Right ventricle myocardium inferior (tissue), 1 donor: ENCODE measurements at places on chromosomes 13 and 19.

- DNase-seq: no peak
These were observed 413.7 kb downstream of the FGF14 start for GRCh38 chr13:101988140-101988539.

GRCh38 chr13:73072239-73072900, 13.6 kb downstream of the KLF5 start:
- DNase-seq: no peak

- peak; percentile 85 for DNase-seq
These were observed 31.2 kb upstream of the KLF2 start for GRCh38 chr19:16293118-16294091.

DNA sequence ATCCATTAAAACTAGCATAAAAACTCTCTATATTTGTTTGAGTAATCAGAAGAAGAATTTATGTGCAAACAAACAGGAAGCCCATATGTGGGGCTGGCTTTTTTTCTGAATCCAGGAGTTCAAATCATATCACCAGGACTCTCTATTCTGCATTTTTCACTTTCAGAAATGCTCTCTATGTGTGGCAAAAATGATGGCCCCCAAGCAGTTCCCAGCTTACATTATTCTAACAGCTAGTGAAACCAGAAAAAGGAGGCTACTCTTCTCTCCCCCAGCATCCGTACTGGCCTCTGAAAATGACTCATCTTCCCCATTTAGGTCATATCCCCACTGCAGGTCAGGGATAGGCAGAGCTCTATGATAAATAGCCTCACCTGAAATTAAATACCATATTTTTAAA, 20.4 kb downstream of the RBM26 start:
- DNase-seq: no peak

- no peak for DNase-seq
These were observed 7.9 kb downstream of the TLE5 start for GRCh38 chr19:3054265-3054971.

DNA sequence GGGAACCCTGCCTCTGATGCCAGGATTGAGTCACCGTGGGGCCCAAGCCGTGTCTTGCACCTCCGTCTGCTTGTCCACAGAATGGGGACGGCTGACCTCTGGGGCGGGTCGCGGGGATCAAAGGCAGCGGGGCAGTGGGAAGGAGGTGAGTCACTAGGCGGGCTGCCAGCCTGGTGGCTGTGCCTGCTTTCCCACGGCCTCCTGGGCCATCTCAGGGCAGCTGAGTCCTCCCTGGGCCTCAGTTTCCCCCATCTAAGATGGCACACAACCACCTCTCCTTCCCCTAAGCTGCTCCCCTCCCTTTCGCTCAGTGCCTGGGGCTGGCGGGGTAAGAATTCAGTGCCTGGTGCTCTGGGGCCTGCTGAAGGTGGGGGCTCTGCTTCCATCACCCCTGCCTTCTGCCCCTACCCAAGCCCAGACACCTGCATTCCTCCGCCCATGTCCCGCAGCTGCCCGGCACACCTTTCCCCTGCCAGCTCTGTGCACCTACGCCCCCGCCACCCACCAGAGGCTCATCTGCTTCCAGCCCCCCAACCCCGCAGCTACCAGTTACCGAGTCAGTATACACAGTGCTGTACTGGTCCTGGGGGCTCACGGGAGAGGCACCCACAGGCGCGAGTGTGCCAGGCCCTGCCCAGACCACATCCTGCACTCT, 3.5 kb downstream of the MKNK2 start:
- DNase-seq: peak; percentile 53

- DNase-seq: no peak
These were observed 60.9 kb downstream of the WDFY2 start for GRCh38 chr13:51645154-51645650.

GRCh38 chr19:50741179-50741933, 18.2 kb downstream of the CLEC11A start:
- DNase-seq: no peak

DNA sequence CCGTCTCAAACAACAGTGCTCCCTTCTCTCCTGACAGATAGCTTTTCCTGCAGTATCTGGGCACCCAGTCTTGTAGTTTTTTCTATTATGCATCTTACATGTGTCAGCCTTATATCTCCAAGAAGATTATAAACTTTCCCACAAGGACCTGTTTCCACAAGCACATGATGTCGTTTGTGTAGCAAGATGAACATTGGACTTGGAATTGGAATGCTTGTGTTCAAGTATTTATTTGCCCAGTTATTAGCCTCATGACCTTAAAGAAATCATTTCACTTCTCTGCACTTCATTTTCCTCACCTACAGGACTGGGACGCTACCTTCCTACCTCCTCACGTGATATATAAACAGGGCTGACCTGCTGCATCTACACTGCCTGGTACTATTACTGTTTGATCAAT, 21.5 kb downstream of the SHISA2 start:
- DNase-seq: no peak

GRCh38 chr19:53951436-53951835, 11.3 kb upstream of the CACNG8 start:
- no peak for DNase-seq

GRCh38 chr19:5949792-5950305, 28.1 kb downstream of the RANBP3 start:
- no peak for DNase-seq

DNA sequence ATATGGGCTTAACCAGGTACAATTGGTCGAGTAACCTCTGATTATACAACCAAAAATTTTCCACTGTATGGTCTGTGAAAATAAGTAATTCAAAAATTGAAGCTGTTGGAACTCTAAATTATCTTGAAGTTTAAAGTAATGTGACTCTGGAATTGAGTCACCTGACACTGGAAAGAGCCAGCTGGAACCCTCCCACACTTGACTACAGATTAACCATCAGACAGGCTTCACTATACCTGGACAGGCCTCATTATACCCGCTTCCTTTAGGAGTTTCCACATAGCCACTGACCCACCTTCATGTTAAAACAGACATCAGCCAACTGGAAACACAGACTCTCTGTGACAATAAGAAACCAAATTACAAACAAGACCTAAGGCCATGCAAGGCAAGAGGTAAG, 1.3 kb downstream of the ZNF433 start:
- no peak for DNase-seq

DNA sequence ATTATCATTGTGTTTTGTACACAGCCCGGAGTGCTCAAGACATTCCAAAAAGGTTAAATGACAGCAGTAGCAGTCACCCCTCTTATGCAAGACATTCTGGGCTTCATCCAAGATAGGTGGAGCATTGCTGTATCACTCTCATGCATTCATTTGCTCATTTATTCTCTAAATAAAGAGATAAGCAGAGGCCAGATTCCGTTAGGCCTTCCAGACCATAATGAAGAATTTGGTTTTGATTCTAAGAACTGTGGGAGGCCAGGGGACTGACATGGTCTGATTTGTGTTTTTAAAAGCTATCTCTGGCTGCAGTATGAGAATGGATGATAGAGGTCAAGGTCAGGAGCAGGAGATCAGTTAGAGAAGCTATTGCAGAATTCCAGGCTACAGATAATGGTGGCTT, 145.8 kb downstream of the KCNRG start:
- DNase-seq: no peak

DNA sequence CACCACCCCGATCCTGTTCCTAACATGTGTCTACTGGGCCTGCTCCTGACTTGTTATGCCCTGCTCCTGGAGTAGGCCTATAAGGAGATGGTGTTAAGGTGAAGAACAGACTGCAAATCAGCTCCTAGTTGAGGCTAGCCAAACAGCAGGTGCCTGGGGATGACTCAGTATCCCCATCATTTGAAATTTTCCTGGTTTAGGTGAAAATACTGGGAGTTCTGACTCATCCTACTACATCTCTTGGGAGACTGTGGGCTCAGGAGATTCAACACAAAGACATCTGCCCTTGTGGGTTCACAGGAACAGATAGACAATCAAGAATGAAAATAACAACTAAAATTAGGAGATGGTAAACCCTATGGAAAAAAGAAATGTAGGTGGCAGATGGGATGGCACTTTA, 41.2 kb downstream of the BRD4 start:
- no peak for DNase-seq

DNA sequence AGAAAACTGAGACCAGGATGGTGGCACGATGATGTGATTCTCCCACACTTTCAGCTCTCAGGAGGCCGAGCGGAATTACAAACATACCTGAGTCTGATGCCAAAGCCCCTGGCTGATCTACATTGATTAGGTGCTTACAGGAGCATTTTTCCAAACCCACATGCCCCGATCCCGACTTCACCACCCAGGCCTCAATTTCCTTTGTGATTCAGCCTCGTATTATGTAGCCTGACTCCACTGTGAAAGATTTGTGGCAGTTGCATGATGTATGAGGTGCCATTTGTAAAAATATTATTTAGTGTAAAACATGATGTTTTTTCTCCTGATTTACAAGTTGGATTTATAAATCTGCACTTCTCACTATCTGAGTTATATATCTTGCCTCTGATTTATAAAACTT, 118.0 kb downstream of the TSHZ3 start:
- DNase-seq: no peak

DNA sequence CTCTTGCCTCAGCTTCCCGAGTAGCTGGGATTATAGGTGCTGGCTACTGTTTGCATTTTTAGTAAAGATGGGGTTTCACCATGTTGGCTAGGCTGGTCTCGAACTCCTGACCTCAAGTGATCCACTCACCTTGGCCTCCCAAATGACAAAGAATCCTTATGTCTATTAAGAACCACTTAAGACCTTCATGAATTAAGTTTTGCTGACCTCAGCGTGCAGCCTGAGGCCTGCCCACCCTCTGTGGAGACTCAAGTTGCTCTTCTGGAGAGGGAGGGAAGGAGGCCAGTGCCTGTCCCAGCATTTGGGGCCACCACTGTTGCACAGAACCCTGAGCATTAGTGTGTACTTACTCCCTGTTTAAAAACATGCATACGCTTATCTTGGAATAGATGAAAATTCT, 313.3 kb downstream of the FGF9 start:
- DNase-seq: no peak

DNA sequence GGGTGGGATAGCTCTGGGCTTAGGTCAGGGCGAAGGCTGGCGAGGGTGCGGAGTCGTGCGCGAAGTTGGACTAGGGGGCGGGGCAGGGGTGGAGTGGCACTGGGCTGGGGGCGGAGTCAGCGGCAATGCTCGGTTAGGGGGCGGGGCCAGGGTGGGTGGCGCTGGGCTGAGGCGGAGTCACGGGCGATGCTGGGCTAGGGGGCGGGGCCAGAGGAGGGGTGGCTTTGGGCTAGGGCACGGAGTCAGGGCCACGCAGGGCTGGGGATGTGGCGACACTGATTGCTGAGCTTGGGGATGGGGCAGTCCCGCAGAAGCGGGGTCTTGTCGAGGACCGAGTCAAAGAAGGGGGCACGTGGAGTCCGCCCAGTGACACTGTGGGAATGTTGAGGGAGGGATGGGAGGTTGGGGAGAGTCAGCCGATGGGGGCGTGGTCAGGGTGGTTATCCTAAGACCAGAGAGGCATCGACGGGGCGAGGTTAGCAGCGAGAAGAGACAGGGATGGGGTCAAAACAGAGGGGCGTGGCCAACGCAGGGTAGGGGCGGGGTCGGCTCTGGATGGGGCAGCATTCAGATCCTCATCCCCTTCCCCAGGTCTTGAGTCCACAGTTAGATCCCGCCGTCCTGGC, 8.7 kb downstream of the HOMER3 start:
- DNase-seq: peak; percentile 91

DNA sequence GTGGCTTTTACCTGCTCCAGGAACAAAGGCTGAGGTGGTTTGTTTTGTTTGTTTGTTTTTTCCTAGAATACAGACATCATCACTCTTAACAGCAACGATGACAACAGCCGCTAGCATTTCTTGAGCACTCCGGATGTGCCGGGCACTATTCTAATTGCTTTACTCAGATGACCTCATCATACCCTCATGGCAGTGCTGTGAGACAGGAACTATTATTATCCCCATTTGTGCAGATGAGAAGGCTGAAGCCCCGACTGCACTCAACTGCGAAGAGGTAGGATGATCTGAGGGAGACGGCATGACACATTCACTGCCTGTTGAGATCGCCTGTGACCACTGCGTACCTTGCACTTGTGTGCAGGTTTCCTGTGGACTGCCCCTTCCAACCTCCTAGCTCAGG, 66.5 kb downstream of the CCDC70 start:
- DNase-seq: no peak

GRCh38 chr13:99448546-99448945, 52.7 kb upstream of the TM9SF2 start:
- no peak for DNase-seq

- DNase-seq: no peak
These were observed 5.1 kb downstream of the TMEM86B start for GRCh38 chr19:55223291-55224037.

GRCh38 chr19:58229255-58229639, 533 bp downstream of the ZNF544 start:
- no peak for DNase-seq

DNA sequence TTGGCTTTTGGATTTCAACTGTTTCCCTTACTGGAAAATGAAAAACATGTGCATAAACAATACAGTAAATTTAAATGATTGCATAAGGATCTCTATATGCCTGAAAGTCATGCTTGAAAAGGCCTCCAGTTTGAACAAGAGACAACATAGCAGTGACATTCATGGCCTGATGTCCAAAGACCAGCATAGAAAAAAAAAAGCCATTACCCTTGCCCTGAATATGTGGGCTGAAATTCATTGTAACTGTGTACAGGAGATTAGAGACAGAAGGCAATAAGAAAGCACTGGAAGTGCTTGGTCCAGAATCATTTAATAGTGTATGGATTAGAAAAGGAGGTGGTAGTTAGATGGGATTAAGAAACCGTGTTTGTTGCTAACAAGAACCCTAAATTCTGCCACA, 15.4 kb downstream of the MIR17HG start:
- DNase-seq: no peak

GRCh38 chr13:106569233-106570095, 1.5 kb upstream of the ARGLU1 start:
- no peak for DNase-seq

GRCh38 chr13:34416971-34417380, 525.1 kb upstream of the NBEA start:
- peak; percentile 70 for DNase-seq

DNA sequence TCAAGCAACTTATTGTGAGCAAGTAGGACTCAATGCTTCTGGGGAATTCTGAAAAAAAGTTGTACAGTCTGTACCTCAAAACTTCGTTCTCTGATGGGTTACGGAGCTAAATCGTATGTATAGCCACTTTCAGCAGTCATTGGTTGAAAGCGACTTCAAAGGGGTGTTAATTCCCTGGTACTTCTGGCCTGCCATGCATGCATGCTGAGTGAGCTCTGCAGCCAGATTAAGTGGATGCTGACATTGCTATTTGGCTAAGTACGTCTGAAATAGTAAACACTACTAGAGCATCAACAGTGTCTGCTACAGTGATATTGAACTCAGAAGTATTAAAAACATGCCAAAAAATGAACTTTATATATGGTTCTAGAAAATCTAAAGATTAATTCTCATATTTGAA, 1183.1 kb upstream of the PCDH20 start:
- DNase-seq: no peak

GRCh38 chr13:108361769-108362168, 92.3 kb downstream of the TNFSF13B start:
- no peak for DNase-seq

- no peak for DNase-seq
These were observed 640.8 kb downstream of the EFNB2 start for GRCh38 chr13:105894697-105895096.

- DNase-seq: no peak
These were observed 15.4 kb downstream of the NLRP12 start for GRCh38 chr19:53808710-53809125.

GRCh38 chr19:35447606-35448469, at the start of gene FFAR2:
Gene FFAR2 (plus strand): TSS chr19:35448257. CDS start chr19:35449715, 1,458 bp downstream.
- no peak for DNase-seq

- no peak for DNase-seq
These were observed 56.5 kb downstream of the DCLK1 start for GRCh38 chr13:36074659-36075058.

- DNase-seq: no peak
These were observed 507 bp downstream of the MARCHF2 start for GRCh38 chr19:8413629-8413995.
